KBM-7 (cell line): ENCODE measurements at places on chromosomes 1 and 21.
A peak's percentile ranks its signal among the peaks of the same experiment; 100 is the strongest.

- DNase-seq = no peak
Measured at GRCh38 chr1:20729990-20730689, 2.4 kb downstream of the SH2D5 start.

DNA sequence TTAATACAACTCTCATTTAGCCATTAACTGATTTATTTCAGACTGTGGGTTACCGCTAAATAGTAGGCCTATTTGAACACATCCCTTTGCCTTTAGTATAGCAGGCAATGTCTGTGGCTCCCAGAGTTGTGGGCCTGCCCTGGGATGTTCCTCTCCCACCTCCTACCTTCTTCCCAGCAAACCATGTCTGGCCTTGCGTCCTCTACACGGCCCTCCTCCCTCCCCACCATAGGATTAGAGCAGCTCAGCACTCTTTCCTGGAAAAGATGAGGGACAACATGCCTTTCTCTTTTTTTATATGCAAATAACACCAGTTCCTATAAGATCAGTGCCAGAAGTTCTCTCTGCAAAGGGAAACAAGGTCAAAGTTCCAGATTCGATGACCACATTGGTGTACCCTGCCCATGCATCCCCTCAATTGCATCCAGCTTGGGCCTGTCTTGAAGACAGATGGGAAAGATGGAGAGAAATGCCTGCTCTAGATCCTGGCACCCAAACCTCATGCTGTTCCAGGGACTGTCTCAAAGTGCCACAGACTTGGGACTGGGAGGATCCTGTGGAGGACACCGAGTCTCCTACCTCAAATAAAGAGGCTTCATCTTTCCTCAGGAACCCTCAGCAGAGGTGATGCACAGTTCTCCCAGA, 57.2 kb downstream of the CD46 start:
- no peak for DNase-seq

GRCh38 chr1:246588159-246588721, 22.0 kb downstream of the CNST start:
- no peak for DNase-seq

DNA sequence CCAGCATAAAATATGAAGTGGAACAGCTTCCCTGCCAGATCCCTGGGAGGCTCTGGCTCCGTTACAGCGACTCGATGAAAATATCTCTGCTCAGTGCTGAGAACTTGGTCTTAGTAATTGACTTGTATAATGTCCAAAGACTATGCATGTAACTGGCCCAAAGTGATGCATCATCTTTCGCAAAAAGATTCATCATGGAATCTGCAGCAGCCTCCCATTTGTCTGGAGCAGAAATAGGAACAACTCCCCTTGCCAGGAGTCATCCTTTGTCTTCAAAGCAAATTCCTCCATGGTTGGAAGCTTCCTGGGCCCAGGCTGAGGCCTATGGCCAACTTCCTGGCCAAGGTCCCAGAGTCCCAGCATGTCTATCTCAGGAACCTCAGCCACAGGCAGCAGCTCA, 16.9 kb upstream of the SLC6A17 start:
- DNase-seq = no peak

DNA sequence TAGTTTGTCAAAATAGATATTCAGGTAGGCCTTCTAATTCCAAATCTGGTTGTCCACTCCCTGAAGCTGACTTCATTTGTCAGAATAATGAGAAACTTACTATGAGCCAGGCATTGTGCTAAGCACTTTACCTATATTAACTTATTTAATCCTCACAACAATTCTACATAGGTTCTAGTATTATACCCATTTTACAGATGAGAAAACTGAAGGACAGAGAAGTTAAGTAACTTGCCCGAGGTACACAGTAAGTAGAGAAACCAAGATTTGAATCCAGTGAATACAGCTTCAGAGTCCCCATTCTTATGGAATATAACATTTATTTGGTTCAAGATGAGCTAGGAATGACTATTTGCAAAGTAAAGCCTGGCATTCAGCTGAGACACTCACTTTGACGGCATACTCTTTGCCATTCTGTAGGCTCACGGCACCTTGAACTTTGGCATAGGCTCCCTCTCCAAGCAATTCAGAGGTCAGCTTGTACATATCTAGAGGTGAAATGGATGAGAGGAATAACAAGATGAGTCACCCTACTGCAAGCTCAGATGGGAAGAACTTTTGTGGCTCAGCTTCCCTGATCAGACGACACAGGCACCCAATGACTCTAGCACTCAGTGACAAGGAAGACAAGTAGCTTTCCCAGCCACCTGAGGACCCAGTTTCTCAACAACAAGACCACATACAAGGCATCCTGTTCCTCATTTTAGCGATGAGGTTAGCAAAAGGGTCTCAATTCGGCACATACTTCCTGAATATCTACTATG, 23.7 kb downstream of the MKNK1 start:
- DNase-seq = peak; percentile 80

DNA sequence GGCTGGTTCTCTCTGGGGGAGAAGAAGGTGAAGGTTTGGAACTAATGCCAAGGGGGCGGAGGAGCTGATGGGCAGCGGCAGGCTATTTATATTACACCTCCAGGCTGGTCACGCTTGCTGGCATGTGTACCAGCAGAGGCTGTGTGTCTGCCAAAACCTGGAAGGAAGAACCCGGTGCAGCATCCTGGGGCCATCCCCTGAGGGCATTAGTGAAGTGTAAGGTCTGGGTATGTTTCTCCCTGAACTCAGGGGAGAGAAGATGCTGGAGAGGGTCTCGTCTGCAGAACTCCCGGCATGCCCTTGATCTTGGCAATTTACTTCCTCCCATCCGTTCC, 5.3 kb downstream of the DISP3 start:
- DNase-seq = no peak

GRCh38 chr1:79105500-79105899, 99.0 kb upstream of the ADGRL4 start:
- no peak for DNase-seq

DNA sequence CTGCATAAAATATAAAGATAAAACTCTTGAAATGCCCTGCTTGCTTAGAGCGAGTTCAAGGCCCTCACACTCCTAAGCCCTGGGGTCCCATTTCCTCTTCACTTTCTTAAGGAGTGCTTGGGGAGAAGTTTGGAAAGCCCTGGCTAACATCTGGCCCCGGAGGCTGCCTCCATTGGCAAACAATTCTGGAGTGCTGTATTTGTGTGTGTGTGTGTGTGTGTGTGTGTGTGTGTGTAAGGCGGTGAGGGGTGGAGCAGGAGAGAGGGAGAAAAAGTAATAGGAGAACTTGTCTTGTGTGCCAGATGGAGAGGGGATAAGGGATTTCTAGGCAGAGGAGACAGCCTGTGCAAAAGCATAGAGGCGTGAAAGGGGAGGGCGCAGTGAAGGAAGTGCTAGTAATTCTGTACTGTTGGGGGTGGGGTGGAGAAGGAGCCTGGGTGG, 578 bp upstream of the TRIM62 start:
- DNase-seq = peak; percentile 30

DNA sequence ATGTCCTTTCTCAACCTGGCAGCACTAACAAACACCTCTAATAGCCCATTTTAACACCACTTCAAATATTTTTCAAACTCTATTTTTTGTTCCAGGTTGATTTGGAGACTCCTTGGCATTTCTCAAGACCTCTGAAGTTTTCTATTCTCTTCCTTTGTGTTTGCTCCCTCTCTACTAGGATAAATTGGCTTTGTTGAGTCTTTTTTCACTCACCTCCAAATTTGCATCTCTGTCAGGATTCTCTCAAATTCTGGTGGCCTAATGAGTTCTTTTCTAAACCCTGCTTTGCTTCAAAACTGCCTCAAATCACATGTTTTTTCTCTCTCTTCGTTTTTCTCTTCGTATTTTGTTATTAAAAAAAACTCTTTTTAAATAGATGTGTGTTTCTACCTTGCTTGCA, 582.2 kb upstream of the ADGRL4 start:
- DNase-seq = no peak

DNA sequence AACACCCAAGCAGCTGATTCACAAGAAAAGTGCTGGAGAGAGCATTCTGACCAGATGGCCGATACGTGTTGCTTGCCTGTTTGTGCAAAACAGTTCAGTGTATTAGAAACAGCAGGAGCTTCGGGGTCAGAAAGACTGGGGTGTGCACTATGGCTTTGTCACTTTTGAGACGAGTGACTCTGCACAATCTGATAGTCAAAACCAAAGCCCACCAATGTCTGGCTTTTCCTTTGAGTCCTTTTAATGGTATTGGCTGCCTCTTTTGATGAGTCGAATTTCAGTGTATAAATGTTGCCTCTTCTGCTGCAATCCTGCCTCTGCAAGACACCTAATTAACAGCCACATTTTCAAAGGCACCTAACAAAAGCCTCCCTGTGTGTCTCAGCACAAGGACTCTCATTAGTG, 444.6 kb downstream of the AJAP1 start:
- no peak for DNase-seq

DNA sequence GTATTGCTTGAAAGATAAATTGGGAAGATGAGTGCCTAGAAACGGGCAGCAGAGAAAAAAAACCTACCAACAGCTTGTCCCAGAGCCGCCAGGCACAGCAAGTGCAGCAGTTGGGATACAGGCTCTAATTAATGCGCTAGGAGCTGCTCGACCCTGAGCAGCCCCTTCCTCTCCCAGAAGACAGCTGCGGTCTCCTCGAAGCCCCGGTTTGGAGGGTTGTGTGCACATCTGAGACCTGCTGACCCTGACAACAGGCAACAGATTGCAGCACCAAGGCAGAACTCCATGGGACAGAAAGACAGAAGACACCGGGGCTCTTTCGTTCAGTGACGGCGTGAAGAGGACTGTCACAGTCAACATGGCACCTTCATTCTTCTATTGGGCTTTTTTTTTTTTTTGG, 101.4 kb downstream of the TSEN15 start:
- no peak for DNase-seq

DNA sequence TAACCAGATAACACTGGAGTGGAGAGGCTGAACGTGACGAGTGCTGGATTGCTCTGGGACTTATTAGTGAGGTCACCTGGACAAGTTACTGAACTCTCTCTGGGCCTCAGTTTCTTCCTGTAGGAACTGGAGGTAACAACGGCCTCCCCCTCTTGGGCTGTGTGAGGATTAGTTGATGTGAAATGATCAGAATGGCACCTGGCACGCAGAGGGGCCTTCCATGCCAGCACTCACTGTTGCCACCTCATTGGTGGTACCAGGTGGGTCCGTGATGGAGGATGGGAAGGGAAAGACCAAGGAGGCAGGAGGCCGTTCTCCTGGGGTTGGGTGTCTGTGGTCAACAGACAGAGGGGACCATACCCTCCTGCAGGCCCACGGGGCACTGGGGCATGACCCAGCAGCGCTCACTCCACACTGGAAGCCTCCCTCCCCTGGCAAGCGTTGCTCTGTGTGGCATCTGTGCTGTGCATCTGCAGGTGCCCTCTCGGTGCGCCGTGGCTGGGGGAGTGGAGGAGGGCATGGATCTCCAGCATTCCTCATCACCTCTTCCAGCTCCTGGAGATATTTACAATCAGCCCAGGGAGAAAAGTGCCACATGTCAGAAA, 349.5 kb upstream of the VAMP3 start:
- DNase-seq = no peak

GRCh38 chr1:238892612-238893011, 493.8 kb upstream of the CHRM3 start:
- no peak for DNase-seq

- no peak for DNase-seq
Measured at GRCh38 chr1:212754680-212755079, 36.9 kb downstream of the NSL1 start.

GRCh38 chr1:85611856-85612255, 31.3 kb downstream of the CCN1 start:
- DNase-seq = no peak

GRCh38 chr1:41709331-41709730, 209.4 kb downstream of the HIVEP3 start:
- DNase-seq = no peak

DNA sequence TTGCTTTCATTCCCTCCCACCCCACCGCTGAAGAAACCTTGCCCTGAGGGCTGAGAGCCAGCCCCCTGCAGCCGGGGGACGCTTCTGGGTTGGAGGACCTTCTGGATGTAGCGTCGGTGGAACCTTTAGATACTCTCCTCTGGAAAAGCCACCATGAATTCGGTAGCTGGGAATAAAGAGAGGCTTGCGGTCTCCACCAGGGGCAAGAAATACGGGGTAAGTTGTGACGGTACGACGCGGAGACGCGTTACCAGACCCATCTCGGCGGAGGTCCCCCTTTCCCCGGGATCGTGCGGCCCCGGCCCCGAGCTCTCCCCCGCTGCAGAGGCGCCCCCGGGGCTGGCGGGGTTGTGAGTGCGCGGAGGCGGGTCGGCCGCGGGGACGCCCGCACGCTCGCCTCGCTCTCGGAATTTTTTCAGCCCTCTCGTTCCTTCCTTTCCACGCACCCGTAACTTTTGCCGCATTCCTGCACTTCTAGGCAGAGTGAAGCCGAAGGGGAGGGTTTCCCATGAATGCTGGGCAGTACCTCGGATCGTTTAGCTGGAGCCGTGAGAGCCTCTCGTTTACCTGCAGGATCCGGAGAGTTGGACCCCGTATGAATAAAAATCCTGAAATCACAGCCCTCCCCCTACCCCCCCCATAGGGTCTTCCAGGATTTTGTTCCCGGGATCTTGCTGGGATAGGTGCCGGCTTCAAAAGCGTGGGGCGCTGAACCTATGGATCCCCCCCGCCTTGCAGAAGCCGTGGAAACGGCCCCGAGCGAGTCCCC, 671 bp downstream of the KIF26B start:
- no peak for DNase-seq

DNA sequence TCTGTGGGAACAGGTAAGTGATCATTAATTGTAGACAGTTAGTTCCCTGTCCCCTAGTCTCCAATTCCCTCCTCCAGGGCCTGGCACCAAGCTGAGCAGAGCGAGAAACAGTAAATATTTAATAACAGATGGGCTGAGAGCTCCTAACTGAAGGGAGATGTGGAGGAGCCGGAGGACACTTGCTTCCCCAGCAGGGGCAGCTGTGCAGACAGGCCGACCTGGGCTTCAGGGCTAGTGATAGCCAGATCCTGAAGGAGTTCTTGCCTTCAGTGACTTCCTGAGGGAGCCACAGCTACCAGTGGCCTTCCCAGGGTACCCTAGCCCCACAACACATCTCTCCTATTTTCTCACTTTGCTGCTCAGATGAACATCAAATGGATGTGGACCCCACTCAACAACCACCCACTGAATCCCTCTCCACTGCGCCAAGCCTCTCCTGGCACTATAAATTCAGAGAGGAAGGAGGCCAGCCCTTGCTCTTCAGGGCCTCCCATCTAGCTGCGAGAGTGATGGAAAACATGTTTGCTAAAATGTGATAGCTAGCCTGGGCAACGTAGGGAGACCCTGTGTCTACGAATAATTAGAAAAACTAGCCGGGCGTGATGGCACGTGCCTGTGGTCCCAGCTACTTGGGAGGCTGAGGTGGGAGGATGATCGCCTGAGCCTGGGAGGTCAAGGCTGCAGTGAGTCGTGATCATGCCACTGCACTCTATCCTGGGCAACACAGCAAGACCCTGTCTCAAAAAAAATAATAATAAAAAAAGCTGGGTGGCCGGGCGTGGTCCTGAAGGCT, 26.9 kb upstream of the SYNC start:
- no peak for DNase-seq

- no peak for DNase-seq
Measured at GRCh38 chr1:150528196-150528595, 12.6 kb downstream of the FALEC start.
